ENCODE measurements at places on chromosomes 5 and 9. TPM values are rescaled to one million over a fixed set of nuclear protein-coding genes. Genes with fewer than 3 reads are reported as not detected.

QRFP gene
- not detected for total RNA-seq

CNTNAP3B gene
- total RNA-seq = 13.3 TPM

OLFM1 gene
- total RNA-seq = 0.76 TPM

FRMD3 gene
- 2.6 TPM for total RNA-seq

PCDHB5 gene
- 2.2 TPM for total RNA-seq

INVS gene
- total RNA-seq = 30.8 TPM

SLC23A1 gene
- total RNA-seq = not detected

F12 gene
- not detected for total RNA-seq

FBXO10 gene
- 19.8 TPM for total RNA-seq

PCDHA2 gene
- 0.07 TPM for total RNA-seq

PCDHB6 gene
- 0.20 TPM for total RNA-seq

WDR31 gene
- total RNA-seq = 5.0 TPM

RASGEF1C gene
- not detected for total RNA-seq

SYK gene
- total RNA-seq = not detected

BHMT2 gene
- 6.4 TPM for total RNA-seq

AIF1L gene
- 1.2 TPM for total RNA-seq

CEP78 gene
- total RNA-seq = 10.7 TPM

TMEM252 gene
- total RNA-seq = not detected

CWC27 gene
- total RNA-seq = 11.3 TPM

FCHSD1 gene
- 28.0 TPM for total RNA-seq

ADGRD2 gene
- not detected for total RNA-seq

LEAP2 gene
- 0.30 TPM for total RNA-seq

DDX41 gene
- 124 TPM for total RNA-seq

LCN6 gene
- not detected for total RNA-seq

CARTPT gene
- not detected for total RNA-seq

UGT3A2 gene
- not detected for total RNA-seq

STPG3 gene
- not detected for total RNA-seq

ANKRD55 gene
- total RNA-seq = not detected

ACTL7B gene
- 0.07 TPM for total RNA-seq
